ENCODE measurements at places on chromosomes 4 and X.

DNA sequence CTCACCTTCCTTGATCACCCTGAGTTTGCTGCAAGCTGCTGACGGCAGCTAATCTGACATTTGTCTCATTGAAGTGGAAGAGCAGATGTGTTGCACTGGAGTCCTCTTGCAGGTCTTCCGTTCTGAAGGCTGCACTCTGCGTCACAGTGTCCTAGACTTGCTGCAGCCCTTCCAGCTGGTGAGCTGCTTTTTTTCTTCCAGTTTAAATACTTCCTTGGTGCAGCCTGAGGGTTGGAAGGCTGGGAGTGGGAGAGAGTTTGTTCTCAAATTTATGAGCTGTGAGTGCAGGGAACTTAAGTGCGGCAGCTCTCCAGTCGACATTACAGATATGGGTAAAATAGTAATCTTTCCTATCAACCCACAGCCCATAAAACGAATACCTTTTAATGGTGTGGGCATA is 303.6 kb upstream of the FAT1 start:
- DNase-seq = no peak

DNA sequence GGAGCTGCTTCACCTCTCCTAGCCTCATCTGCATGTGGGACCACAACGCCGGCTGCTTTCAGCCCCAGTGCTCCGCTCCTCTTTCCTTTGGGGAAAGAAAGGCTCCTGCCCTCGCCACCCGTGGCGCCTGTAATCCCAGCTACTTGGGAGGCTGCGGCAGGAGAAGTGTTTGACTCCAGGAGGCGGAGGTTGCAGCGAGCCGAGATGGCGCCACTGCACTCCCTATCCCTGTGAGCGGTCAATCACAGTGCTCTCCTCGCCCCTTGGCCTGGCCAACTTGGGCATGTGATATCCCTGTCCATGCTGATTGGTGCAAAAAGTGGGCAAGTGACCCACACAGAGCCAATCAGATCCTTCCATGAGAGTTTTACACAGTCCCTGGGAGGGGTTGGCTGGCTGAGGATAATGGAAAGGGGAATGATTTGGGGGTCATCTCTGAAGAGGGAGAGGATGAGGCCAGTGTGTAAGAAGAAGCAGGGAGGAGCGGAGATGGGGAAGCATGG is 56.2 kb downstream of the WFS1 start:
- no peak for DNase-seq

DNA sequence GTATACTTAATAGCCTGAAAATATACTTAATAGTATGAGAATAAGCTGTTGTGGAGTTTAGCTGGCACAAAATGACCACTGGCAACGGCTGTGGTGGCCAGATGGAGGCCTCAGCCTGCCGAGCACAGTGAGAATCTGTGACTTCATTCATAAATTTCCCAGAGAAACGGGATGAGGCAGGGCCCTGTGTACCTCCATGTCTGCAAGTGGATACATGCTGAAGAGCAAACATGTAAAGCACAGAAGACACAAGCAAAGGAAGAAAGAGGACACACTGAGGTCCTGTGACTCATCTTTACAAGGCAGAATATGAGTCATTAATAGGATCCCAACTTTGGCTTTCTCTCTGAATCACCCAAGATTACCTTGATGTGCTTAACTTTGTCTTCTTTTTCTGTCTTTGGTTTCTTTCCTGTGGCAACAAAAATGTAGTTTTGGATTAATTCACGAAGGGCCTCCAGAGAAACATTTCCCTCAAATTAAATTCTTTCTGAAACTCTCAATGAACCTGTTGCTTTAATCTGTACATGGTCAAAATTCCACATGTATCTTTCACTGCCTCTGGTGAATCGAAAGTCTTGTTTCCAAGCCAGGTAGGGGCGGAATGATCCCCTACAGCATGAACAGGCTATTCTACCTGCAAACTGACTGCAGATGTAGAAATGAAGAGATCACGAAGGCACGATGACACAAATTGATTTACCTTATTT is 56.4 kb downstream of the IRF2 start:
- no peak for DNase-seq

- no peak for DNase-seq
Measured at GRCh38 chr4:98950925-98951324, 22.0 kb upstream of the EIF4E start.

DNA sequence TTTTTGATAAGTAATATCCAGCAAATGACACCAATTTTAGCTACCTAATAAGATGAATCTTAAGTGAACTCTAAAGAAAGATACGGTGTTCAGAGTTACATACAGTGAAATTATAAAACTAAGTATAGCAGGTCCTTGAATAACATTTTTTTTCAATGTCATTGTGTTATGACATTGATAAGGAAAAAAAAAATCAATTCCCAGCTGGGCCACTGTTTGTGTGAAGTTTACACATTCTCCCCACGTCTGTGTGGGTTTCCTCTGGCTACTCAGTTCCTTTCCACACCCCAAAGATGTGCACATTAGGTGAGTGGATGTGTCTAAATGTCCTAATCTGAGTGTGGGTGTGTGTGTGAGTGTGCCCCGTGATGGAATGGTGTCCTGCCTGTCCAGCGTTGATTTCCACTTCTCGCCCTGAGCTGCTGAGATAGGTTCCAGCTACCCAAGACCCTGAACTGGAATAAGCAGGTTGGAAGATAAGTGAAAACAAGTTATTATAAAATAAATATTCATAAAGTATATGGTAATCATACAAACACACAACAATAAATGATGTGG is 31.2 kb upstream of the PPM1K start:
- DNase-seq = no peak

GRCh38 chr4:2267320-2267811 is 5.5 kb upstream of the MXD4 start:
- DNase-seq = no peak

DNA sequence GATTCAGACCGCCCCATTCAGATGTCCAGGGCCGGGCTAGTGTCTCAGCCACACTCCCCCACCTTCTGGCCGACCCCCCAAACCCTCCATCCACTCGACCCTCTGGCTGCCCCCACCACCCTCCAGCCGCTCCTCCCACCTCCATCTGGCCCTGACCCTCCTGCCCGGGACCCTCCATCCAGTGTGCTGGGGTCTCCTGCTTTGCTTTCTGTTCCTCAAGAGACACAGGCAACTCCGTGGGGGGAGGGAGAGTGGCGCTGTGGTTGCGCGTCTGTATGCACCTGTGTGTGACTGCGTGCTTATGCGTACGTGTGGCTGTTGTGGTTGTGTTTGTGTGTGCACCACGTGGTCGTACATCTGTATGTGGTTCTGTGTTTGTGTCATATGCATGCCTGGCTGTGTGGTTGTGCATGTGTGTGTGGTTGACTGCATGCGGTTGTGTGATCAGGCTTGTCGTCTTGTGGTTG is 33.3 kb downstream of the CPLX1 start:
- no peak for DNase-seq

DNA sequence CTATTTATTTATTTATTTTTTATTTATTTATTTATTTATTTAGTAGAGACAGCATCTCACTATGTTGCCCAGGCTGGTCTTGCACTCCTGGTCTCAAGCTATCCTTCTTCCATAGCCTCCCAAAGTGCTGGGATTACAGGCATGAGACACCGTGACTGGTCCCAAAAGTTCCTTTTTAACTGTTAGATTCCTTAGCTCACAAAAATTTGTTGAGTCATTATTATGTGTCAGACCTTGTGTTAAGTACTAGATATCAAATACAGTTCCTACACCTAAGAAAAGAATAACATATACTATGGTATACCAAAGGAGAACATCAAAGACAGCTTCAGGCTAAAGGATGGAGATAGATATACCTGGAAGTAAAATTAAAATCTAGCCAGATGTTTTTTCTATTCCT is 11.6 kb downstream of the FGA start:
- DNase-seq = no peak

DNA sequence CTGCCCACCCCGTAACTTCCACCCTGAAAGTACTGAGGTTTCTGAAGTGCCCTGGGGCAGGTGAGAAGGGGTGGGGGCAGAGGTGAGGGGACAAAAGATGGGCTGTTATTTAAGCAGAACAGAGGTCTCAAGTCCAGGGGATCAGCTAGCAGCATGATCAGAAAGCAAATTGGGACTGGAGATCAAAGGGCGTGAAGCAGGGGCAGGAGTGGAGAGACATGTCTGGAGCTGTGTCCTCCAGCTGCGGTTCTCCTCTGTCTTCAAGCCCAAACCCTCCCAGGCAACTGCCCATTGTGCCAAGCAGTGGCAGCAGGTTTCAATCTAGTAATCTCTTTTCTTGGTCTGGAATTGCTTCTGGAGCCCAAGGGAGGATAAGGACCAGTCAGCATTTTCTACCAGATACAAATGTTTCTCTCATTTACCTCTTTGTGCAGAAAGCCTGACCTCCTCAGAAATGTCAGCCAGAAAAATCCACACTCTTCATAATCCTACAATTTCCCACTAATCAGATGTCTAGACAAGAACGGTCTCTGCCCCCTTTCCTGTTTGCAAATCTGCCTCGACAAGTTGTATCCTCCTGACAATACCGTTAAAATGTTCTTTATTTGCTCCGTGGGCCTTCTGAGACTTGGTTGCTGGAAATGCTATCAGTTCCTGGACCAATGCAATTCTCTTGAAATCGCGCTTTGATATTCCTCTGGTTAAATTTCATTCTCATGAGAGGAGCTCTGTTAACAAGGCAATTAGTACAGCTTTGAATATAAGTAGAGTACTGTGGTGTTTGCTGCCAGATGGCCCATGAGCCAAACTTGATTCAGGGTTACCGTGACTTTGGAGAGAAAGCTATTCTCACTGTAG is 23.2 kb upstream of the RASL11B start:
- peak; percentile 72 for DNase-seq

DNA sequence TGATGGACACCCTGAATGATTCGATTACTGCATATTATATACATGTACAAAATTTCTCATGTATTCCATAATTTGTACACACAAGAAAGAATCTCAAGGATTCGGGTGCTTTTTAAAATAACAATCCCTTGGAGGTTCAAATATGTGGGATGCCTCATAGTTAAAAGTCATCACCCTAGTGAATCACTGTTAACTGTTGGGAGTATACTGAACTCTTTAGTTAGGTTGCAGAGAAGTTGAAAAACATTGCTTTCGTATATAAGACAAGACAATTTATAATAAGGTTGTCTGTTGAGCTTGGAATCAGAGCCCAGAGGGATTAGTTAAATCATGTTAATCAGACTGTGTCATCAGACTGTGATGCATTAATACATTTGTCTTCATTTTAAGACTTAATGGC is 15.6 kb downstream of the DCK start:
- no peak for DNase-seq

- no peak for DNase-seq
Measured at GRCh38 chrX:21770631-21771321, 12.9 kb upstream of the SMPX start.

DNA sequence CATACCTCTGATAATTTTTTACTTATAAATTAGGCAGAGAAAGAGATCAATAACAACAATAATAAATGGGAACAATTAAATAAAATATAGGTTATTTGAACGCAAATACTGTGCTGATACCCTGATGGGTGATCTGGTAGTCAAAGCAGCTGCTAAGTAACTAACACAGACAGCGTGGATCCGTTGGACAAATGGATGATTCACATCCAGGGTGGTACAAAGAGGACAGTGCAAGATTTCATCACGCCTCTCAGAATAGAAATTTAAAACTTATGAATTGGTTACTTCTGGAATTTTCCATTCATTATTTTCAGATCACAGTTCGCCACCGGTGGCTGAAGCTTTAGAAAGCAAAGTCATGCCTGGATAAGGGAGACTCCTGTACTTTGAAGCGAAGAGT is 1066.0 kb upstream of the ADGRL3 start:
- DNase-seq = no peak

DNA sequence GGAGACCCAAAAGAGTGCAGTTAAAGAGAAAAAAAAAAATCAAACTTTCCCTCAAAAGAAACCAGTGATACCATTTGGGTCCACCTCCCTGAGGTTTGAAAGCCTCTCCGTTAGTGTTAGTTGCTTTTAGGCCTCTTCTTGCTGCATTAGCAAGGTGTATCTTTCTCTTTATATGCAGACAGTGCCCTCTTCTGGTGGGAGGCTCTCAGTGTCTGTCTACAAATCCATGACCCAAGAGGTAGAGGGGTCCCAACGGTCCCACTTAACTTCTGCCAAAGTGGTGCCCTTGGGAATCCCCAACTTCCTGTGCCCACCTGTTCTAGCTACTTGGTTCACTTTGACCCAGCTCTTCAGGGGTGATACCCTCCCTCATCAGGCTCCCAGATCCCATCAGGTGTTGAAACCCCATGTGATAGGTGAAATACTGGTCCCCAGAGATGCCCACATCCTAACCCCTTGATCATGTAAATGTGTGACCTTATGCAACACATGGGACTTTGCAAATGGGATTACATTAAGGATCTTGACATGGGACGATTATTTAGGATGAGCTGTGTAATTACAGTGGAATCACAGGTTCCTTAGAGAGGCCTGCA is 63.7 kb upstream of the CD99 start:
- peak; percentile 35 for DNase-seq

DNA sequence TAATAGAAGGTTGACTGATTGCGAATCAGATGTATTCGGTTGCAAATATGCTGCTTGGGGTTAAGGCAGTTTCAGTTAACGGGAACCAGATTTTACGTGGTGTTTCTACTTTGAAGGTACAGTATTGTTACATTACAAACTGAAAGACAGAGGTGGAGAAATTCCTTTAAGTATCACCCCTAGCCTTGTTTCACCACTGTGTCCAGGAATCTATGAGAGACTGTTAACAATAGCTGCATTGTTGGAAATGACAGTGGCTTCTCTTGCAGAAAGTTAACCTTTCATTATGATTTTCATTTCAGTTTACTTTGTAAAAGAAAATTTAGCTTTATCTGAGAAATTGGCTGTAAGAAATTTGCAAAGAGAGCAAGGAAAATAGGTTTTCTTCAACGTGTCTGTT is 2.6 kb downstream of the CDKL5 start:
- DNase-seq = no peak

GRCh38 chrX:16462912-16463311 is 187.0 kb upstream of the S100G start:
- DNase-seq = no peak

GRCh38 chrX:11148401-11148800 is 37.3 kb downstream of the HCCS start:
- no peak for DNase-seq

DNA sequence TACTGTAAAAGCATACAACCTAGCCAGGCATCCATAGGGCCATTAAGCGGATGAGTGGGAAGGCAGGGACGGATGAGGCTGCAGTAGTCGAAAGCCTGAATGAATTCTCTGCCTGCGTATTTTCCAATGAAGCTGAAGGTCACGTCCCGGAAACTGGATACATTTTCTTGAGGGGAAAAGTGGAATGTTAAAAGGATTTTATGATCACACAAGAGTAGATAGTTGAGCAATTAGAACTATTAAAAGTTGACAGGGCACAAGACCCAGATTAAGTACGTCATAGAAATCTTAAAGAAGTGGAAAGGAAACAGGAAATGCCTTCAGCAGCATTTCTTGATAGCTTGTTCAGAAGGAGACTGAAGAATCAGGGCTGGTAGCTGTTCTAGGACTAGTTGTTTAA is 98.3 kb upstream of the CXXC4 start:
- DNase-seq = no peak
